ENCODE measurements at places on chromosomes 7 and 10. TPM values are rescaled to one million over a fixed set of nuclear protein-coding genes. Genes with fewer than 3 reads are reported as not detected.

DNA sequence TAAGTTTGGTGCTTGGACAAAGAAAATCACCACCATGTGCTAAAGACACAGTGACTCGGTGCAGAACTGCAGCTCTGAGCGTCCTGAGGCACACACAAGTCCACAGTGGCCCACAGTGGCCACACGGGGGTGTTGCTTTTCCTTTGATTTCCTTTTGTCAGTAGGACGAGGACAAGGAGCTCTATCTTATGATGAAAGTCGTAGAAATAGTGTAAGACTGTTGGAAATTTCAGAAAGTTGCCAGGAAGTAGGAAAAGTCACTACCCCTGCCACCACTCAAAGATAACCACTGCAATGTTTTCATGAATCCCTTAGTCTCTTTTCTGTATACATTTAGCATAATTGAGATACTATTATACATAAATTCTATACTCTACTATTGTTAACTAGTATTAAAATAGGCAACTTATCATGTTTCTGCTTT lies 146.0 kb downstream of the TNS3 start:
- DNase-seq: peak; percentile 11
- no peak overlapping the region for H3K4me3 ChIP-seq
- no peaks in the 10 kb centered on the region for H3K27me3 ChIP-seq
- no peaks in the 10 kb centered on the region for H3K36me3 ChIP-seq
- H3K4me1 ChIP-seq: no peaks in the 10 kb centered on the region

DNA sequence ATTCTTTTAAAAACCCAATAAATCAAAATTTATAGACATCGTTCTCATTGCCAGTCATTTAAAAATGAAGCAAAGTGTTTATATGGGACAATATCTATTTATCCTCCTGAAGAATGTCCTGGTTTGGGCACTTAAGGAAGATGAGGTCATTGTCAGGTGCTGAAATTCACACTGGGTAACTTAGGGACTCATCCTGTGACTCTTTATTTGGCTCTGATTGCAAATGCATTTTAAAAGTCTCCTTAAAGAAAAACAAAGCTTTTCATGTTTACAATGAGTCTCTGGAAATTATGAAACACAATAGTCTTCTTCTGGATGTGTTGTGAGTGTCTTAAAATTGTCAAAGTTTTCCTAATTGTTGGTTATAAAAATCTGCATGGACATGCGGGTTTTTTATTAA lies 69.5 kb upstream of the GPR158 start:
- no peak overlapping the region for H3K4me3 ChIP-seq
- H3K27ac ChIP-seq: no peak overlapping the region
- no peaks in the 10 kb centered on the region for H3K4me1 ChIP-seq
- H3K36me3 ChIP-seq: no peaks in the 10 kb centered on the region
- no peak for DNase-seq

Gene INHBA
- total RNA-seq: not detected

Gene MSMB
- total RNA-seq: not detected

Gene TFEC
- total RNA-seq: not detected

DNA sequence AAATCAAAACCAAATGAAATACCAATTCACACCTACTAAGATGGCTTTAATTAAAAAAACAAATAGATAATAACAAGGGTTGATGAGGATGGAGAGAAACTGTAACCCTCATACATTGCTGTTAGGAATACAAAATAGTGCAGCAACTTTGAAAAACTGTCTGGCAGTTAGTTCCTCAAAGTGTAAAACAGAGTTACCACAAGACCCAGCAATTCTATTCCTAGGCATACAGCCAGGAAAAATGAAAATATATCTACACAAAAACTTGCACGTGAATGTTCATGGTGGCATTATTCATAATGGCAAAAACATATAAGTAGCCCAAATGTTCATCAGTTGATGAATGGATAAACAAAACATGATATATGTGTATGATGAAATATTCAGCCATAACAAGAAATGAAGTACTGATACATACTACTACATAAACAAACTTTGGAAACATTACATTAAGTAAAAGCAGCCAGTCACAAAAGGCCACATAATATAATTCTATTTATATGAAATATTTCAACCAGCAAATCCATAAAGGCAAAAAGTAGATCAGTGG lies 83.5 kb downstream of the BRAF start:
- no peak overlapping the region for H3K4me3 ChIP-seq
- DNase-seq: no peak
- peaks cover 2% of the 10 kb centered on the region for H3K4me1 ChIP-seq
- no peak overlapping the region for H3K27ac ChIP-seq

DNA sequence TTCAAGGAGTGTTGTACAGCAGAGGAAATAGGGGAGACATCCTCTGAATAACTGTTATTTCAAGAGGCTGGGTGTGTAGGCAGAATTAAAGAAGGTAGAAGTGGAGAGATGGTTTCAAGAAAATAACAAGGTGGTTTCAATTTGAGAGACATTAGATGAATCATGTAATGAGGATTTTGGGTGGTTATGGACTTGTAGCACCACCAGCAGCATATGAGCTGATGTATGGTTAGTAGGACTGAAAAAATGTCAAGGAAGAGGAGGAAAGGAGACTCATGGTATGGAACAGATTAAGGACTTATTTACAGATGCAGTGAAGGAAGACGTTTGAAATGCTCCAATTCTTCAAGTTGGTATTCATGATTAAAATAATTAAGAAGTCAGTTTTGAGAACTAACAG lies 166.2 kb downstream of the EXOC4 start:
- H3K36me3 ChIP-seq: peaks cover 15% of the 10 kb centered on the region
- H3K4me1 ChIP-seq: peaks cover 13% of the 10 kb centered on the region
- no peaks in the 10 kb centered on the region for H3K27me3 ChIP-seq

Gene GALNT17
- total RNA-seq: not detected

- peaks cover 22% of the 10 kb centered on the region for H3K27me3 ChIP-seq
- H3K27ac ChIP-seq: no peak overlapping the region
- no peaks in the 10 kb centered on the region for H3K36me3 ChIP-seq
- no peak overlapping the region for H3K4me3 ChIP-seq
- H3K4me1 ChIP-seq: no peaks in the 10 kb centered on the region
Observed at GRCh38 chr10:98338896-98339295, 70.9 kb upstream of the LOXL4 start.

- no peak overlapping the region for H3K27ac ChIP-seq
- no peaks in the 10 kb centered on the region for H3K36me3 ChIP-seq
- peak; percentile 75 for DNase-seq
- H3K27me3 ChIP-seq: no peaks in the 10 kb centered on the region
- H3K4me1 ChIP-seq: peaks cover 20% of the 10 kb centered on the region
Observed at GRCh38 chr10:44975431-44976331, 2.9 kb downstream of the DEPP1 start.

Gene PARD3
- 4.0 TPM for total RNA-seq

DNA sequence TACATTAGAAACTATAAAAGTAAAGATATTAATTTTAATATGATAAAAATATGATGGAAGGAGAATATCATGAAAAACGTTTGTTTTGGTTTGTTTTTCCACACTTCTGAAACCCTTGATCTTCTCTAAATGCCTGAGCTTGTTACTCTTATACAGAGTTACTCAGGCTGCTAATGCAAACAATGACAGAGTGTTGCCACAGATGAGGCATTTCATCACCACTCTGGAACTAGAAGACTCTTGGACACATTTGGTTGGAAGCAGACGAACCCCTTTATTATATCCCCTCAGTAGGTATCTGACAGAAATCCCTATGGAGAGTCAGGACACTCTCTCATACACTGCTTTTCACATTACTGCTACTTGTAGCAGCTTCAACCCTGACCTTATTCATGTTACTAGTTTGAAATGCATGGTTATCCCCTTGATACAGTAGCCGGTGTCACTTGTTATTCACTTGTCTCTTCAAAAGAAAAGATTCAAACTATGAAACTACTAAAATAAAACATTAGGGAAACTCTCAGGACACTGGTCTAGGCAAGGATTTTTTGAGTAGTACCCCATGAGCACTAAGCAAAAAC lies 66.9 kb downstream of the SEMA3C start:
- H3K36me3 ChIP-seq: no peaks in the 10 kb centered on the region
- no peak overlapping the region for H3K4me3 ChIP-seq
- H3K27me3 ChIP-seq: no peaks in the 10 kb centered on the region
- no peaks in the 10 kb centered on the region for H3K4me1 ChIP-seq

Gene TMEM213
- total RNA-seq: not detected

- DNase-seq: no peak
- no peaks in the 10 kb centered on the region for H3K36me3 ChIP-seq
- no peak overlapping the region for H3K4me3 ChIP-seq
- H3K27me3 ChIP-seq: peaks cover 2% of the 10 kb centered on the region
- peaks cover 13% of the 10 kb centered on the region for H3K4me1 ChIP-seq
Observed at GRCh38 chr10:88853155-88853881, 1.7 kb upstream of the ANKRD22 start.

- H3K4me1 ChIP-seq: peaks cover 17% of the 10 kb centered on the region
- H3K4me3 ChIP-seq: no peak overlapping the region
- H3K36me3 ChIP-seq: no peaks in the 10 kb centered on the region
- no peak for DNase-seq
- no peak overlapping the region for H3K27ac ChIP-seq
Observed at GRCh38 chr10:86049442-86049841, 317.2 kb downstream of the GRID1 start.

DNA sequence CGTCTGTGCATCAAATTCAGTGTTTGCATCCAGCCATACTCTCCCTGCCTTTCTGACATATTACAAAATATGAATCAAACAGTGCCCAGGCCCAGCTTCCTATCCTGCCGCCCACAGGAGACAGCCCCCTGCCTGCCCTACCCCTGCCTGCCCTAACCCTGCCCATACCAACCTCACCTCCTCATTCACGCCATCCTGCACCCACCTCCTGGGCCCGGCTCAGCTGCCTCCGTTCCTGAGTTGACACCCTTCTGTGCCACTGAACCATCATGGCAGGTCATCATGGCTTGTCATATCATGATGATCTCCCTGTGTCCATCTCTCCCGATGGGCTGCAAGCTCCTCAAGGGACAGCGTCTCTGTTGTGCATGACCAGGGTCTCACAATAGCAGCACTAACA lies 72.3 kb downstream of the TNS3 start:
- no peak overlapping the region for H3K4me3 ChIP-seq
- no peaks in the 10 kb centered on the region for H3K36me3 ChIP-seq
- no peak for DNase-seq
- H3K4me1 ChIP-seq: no peaks in the 10 kb centered on the region
- H3K27me3 ChIP-seq: peaks cover 3% of the 10 kb centered on the region
- no peak overlapping the region for H3K27ac ChIP-seq

- no peak overlapping the region for H3K27ac ChIP-seq
- no peak overlapping the region for H3K4me3 ChIP-seq
- H3K4me1 ChIP-seq: no peaks in the 10 kb centered on the region
- H3K36me3 ChIP-seq: no peaks in the 10 kb centered on the region
- peaks cover 14% of the 10 kb centered on the region for H3K27me3 ChIP-seq
Observed at GRCh38 chr10:75331081-75331480, 70.5 kb downstream of the ZNF503 start.

Gene UCN3
- not detected for total RNA-seq

- no peak for DNase-seq
- peaks cover 46% of the 10 kb centered on the region for H3K27me3 ChIP-seq
- no peak overlapping the region for H3K27ac ChIP-seq
Observed at GRCh38 chr10:110646417-110647135, 2.4 kb downstream of the RBM20 start.

- H3K4me3 ChIP-seq: no peak overlapping the region
- H3K4me1 ChIP-seq: peaks cover 10% of the 10 kb centered on the region
- DNase-seq: no peak
- H3K27ac ChIP-seq: no peak overlapping the region
- H3K27me3 ChIP-seq: no peaks in the 10 kb centered on the region
Observed at GRCh38 chr10:11303361-11304170, 285.9 kb downstream of the CELF2 start.

Gene WASHC2C
- 17.0 TPM for total RNA-seq

Measured in activated naive CD4-positive, alpha-beta T cell treated with anti-CD3 and anti-CD28 coated beads for 36 hours (primary cell).